Activated naive CD4-positive, alpha-beta T cell (primary cell): ENCODE measurements at places on chromosomes 13 and 19.

DNA sequence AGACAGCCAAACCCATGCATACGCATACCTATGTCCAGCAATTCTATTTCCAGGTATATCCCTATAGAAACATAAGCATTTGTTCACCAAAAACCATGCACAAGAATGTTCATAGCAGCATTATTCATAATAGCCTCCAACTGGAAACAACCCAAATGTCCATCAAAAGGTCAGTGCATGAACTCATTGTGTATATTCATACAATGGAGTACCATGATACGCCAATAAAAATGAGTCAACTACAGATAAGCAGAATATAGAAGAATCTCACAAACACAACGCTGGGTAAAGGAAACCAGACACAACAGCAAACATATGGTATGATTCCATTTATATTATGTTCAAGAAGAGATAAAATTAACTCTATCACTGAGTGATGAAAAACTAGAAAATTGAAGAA lies 23.8 kb downstream of the DEDD2 start:
- no peak for DNase-seq

DNA sequence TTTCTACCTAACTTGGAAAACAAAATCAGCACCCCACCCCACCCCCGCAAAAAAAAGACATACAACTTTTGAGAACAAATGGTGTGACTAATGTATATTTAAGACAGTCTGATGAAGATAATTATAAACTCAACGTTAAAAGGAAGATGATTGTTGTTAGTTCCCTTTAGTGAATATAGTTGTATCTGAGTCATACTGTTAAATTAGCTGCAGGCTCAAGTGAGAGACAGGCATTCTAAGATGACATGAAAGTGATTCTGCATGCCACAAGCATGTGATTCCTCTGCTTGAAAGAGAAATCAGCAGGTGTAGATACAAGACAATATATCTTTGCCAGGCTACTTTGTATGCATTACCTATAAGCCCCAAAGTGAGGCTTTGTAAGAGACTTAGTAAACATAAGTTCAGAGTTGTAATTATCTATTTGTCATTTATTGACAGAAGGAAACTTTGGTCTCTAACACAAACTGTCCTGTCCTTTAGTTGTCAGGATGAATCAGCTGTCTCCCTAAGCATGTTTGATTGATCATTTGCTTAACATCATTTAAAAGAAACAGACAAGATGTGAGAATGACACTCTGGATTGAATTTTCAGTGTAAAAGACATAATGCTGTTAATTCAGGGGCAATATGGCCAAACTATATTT lies 319.4 kb upstream of the HTR2A start:
- no peak for DNase-seq

GRCh38 chr19:4738734-4739133 lies 15.1 kb upstream of the DPP9 start:
- DNase-seq: no peak

DNA sequence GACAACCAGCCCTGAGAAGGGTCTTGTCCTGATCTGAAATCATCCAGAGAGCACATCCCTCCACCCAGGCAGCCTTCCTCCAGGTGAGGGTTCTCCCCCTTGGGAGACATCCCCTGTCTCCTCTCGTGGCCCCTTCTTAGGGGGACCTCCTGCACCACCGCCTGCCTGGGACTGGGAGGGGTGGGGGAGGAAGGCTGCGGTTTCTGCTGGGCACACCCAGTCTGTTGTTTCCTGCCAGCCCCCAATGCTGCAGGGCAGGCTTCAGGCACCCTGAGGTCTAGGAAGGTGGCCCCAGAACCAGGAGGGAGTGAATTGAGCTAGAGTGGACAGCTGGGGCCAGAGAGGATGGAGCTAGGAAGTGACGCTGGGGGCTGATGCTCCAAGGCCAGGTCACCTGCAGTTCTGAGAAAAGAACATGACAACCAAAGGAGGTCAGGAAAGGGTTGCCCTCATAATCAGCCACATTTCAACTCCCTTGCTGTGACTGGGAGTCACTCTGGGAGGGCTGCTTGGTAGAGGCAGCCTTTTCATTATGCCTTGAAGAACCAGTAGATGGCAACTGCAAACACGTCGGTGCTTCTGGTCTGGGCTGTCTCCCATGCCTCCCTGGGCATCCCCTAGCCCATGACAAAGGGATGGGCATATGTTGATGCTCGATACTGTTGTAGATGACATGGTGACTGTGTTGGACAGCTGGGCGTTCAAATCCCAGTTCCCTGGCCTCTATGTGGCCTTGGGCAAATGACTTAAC lies 1.4 kb downstream of the ARHGEF18 start:
- DNase-seq: peak; percentile 46

DNA sequence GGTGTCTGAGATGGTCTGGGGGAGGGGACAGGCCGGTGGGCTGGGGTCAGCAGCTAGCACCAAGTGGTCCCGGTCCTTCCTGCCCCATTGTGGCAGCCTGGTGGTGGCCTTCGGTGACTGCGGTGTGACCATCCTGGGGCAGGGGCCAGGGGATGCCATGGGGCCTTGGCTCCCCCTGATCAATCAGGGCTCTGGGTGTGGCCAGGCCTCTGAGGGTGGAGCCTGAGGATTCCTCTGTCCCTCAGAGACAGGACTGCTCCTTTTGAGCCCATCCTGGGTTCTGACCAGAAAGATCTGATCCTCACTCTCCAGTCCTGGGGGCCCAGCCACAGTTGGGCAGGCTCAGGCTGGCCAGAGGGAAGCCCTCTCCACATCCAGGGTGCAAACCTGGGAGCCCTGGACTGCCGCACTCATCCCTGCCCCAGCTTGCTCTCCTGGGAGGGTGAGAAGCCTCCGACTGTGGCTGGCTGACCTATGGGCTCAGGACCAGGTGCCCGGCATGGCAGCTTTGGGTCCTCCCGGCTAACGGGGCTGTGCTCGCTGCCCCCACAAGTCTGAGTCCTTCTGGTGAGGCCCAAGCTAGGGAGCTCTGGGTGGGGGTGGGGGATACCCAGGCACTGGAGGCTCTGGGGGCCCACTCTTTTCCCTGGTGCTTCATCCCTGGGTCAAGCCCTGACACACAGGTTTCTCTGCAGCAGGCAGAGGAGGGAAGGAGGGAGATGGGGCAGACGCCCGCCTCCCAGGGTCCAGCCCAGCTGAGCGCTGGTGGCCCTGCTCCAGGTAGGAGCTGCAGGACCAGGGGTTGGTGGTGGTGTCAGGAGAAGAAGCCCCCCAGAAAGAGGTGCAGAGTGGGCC lies 59.5 kb downstream of the IER2 start:
- DNase-seq: no peak

DNA sequence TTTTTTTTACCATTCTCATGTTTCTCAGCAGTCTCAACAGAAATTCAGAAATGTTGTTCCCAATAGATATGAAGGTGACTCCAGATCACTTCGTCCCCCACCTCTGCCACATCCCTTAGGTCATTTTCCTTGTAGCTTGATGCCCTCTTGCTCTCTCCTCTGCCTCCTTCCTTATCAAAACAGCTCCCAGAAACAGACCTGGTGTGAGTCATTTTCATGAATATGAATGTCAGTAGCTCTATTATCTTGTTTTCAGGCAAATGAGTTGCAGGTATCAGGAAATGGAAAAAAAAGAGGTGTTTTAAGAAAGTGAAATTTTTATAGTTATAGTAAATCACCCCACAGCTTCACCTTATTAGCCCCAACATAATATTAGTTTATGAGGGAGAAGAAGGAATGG lies 539.3 kb downstream of the SUCLA2 start:
- DNase-seq: no peak

GRCh38 chr13:32840989-32841713 lies 175.1 kb upstream of the KL start:
- no peak for DNase-seq

DNA sequence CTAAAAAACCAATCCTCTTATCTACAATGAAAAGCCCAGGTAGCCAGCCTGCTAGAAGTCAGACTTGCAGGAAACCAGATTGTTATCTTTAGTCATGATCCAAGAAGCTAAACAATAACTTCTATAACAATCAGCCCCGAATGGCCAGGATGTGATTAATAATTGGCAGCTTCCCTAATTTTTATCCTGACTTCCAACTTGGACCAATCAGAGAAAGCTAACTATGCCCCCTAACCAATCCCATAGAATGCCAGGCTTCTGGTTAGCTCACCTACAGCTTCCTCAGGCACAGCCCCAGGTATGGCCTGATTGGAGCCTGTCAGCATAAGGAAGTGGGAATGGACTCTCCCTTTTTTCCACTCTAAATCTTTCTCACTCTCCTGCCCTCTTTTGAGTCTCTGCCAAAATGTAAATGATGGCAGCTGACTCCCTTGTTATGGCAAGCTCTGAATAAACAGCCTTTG lies 394.9 kb downstream of the DLEU7 start:
- no peak for DNase-seq

- DNase-seq: peak; percentile 21
Measured at GRCh38 chr19:11203194-11204075, 6.1 kb upstream of the KANK2 start.

- no peak for DNase-seq
Measured at GRCh38 chr19:18319591-18320135, 3.2 kb downstream of the LSM4 start.

- no peak for DNase-seq
Measured at GRCh38 chr19:29321116-29321515, 108.2 kb upstream of the UQCRFS1 start.

- no peak for DNase-seq
Measured at GRCh38 chr13:66264971-66265370, 965.2 kb downstream of the PCDH9 start.

DNA sequence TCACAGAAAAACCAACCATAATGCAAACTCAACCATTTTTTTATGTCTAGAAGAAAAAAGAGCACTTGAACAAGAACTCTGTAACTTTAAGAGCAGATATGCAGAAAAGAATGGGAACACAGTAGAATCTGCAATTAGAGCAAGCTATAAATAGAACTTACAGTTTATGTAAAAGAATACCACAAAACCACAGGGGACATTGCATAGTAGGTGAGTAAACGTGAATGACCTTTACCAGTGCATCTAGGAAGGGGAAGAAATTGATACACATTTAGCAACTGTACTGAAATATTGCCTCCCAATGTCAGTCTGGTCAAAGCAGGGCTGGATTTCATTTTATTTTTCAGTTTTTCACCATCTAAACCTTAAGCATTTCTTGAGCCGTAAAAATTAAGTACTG lies 242.2 kb upstream of the EDNRB start:
- DNase-seq: no peak

DNA sequence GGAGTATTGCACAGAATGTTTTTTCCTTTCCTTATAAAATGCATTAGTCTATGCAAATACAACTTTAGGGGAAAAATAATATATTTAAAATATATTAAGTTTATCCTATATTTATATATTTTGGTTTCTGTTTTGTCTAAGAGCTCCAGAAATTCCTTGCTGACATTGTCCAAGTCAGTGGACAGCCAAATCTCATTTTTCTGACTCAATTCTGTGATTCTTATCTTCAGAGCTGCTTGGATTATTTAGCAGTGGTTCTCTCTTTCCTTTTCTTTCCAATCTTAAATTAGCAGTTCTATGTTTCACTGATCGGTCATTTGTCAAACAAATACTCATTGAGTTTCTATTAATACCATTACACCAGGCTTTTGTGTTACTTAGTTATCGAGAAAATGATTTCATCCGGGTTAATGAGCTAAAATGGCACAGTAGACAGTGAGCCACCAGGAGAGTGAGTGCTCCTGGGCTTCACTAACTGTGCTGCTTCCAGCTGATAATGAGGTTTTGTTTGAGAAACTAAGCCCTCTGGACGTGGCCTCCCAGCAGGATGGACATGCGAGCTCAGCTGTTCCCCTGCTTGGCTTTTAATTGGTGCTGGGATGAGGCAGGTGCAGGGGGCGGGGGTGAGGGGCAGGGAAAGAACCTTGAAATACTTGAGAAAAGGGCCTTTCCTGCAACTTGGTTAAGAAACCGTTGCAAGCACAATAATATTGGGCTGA lies 44.0 kb downstream of the ATP11A start:
- no peak for DNase-seq

GRCh38 chr19:35100588-35101533 lies 14.8 kb upstream of the FXYD3 start:
- no peak for DNase-seq

GRCh38 chr13:43573361-43573740 lies 213.4 kb downstream of the ENOX1 start:
- no peak for DNase-seq

GRCh38 chr19:31979949-31980670 lies 365.3 kb upstream of the ZNF507 start:
- DNase-seq: no peak

GRCh38 chr19:3982701-3983541 lies 2.3 kb downstream of the EEF2 start:
- no peak for DNase-seq

GRCh38 chr19:7400815-7401214 lies 52.1 kb downstream of the ARHGEF18 start:
- DNase-seq: no peak
